ENCODE measurements at places on chromosomes 5 and 9.

- DNase-seq = no peak
Measured at GRCh38 chr5:165035520-165035919, 1530.1 kb downstream of the MAT2B start.

- no peak for DNase-seq
Measured at GRCh38 chr5:17182494-17182893, 34.9 kb upstream of the BASP1 start.

DNA sequence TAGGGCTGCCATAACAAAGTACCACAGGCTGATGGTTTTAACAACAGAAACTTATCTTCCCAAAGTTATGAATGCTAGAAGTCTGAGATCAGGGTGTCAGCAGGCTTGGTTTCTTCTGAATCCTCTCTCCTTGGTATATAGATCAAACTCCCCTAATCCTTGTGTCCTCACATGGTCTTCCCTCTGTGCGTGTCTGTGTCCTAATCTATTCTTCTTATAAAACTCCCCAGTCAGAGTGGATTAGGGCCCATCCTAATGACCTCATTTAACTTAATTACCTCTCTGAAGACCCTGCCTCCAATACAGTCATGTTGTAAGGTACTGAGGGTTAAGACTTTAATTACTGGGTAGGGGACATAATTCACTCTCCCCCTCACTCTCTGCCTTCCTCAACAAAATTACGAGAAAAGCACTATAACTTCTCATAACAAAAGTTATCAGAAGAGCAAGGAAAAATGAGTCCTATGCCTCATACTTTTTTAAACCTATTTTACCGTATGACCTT lies 68.6 kb downstream of the DPYSL3 start:
- DNase-seq = no peak

DNA sequence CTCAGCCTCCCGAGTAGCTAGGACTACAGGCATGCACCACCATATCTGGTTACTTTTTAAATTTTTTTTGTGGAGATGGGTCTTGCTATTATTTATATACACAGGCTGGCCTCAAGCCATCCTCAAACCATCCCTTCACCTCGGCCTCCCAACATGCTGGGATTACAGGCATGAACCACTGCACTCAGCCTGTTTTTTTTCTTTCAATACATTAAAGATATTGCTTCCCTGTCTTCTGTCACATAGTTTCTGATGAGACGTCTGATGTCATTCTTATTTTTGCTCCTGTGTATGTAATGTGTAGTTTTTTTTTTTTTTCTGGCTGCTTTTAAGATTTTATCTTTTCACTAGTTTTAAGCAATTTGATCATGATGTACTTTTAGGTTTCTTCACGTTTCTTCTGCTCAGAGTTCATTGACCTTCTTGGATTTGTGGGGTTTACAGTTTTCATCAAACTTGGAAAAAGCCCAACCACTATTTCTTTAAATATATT lies 11.4 kb upstream of the RGS3 start:
- no peak for DNase-seq

- no peak for DNase-seq
Measured at GRCh38 chr5:505951-506525, 18.2 kb downstream of the SLC9A3 start.

DNA sequence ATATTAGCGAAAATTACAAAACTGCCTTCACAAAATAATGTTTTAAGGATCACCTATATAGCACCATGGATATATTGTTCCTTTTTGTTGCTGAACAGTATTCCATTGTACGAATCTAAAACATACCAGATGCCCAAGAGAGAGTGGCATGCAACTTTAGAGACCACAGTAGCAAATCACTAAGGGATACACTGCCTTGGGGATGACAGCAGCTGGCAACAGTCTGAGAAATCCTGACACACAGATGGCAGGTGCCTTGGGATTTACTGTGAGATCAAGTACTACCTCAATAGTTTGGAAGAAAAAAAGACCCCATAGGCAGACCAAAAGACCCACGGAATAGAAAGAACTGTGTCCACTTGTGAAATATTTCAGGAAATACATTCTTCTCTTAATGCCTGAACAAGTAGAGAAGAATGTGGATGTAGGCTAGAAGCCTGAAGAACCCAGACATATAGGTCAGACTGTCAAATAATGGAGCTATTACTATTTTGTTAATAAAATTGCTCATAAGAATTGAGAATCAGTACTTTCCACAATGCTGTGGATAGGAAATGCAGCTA lies 53.4 kb downstream of the PLPP1 start:
- DNase-seq = no peak

DNA sequence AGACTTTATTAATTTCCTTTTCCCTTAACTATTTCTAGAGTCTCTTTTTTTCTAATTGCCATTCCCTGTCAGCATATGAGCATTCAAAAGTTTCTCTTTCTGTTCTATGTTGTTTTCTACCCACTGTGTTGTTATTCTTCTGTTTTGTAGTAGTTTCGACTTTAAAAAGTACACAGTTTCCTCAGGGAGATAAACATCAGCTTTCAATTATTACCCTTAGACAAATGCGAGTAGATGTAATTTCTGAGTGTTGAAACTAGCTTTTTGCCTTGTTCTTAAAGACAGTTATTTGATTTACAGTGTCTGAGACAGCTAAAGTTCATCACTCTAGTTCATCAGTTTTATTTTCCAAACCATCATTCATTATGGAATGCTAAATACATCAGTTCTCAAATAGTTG lies 19.5 kb downstream of the MTREX start:
- no peak for DNase-seq

- no peak for DNase-seq
Measured at GRCh38 chr5:110338341-110339083, 388.0 kb downstream of the TMEM232 start.

GRCh38 chr9:82732928-82733327 lies 330.0 kb downstream of the RASEF start:
- DNase-seq = no peak

GRCh38 chr5:179201986-179202385 lies 141.8 kb downstream of the ZNF354C start:
- DNase-seq = no peak

DNA sequence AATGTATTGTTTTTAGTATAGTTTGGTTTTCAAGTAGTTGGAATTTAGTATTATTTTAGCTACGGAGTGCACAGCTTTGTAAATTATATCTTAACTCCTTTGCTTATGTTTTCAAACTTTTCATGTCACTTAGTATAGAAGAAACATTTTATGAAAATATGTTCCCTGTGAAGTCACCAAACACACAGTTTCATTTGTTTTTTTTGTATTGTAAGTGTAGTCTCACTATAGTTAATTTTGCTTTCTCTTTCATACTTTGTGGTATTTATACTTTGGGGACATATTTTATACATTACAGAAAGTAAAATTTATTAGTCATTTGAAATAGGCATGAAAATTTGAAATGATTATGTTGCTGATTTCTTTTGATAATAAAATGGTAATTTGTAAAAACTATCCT lies 5.0 kb downstream of the CHSY3 start:
- no peak for DNase-seq

DNA sequence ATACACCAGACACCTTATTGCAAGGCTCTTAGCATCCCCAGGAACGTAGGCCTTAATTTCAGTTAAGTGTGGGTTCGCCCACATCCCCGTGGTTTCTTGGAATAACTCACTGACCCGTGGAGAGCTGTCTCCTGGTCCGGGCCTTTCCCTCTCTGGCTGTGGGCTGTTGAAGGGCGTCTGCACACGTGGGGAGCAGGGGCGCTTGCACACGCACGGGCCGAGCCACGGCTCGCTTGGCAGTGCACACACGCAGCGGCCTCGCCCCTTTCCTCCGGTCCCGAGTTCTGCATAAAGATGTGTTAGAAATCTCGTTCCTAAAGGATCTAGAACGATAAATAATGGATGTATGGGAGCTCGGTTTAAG lies 141.9 kb downstream of the PBX3 start:
- DNase-seq = no peak

- DNase-seq = no peak
Measured at GRCh38 chr9:109422641-109423040, 75.5 kb downstream of the PTPN3 start.

DNA sequence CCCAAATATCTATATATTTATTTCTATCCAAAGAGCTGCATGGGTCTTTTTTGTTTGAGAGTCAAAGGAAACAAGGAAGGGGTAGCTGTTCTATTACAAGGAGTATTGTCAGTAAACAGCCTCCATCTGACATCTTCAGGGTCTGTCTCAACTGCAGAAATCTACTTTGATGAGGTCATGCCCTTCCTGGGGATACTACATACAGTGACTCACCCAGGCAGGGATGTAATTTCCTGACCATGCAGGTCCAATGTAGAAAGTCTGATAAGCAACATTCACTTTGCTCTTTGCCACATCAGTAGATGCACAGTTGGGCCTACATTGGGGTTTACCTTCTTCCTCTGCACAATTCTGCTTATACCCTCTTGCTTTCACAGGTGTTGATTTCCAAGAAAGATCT lies 165.5 kb downstream of the TLR4 start:
- no peak for DNase-seq

DNA sequence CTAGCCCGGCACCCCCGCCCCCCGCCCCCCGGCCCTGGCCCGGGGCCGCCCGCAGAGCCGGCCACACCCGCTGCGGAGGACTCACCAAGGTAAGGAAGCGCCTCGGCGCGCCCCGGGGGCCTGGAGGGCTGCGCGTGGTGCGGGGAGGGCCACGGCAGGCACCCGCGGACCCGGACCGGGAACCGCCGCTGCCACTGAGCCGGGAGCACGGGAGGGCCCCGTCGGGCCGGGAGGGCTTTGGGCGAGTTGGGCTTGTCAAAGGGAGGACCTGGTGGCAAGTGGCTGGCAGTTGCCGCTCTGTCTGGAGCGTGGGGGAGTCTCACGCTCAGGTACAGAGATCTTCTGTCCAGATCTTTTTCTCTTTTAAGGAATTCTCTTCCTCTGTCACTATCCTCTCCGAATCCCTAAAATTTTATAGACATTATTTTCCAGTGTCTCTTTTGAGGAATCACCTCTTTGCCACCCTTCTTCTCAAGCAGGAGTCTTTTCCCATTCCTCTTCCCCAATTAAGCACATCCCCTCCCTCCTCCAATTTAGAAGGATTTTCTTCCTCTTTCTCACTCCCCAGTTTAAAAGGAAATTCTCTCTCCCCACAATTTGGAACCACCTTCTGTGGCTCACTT lies 11.3 kb upstream of the LHX2 start:
- DNase-seq = no peak

- DNase-seq = no peak
Measured at GRCh38 chr9:77793849-77794248, 145.7 kb upstream of the GNA14 start.

GRCh38 chr5:44661851-44662250 lies 146.9 kb upstream of the MRPS30 start:
- DNase-seq = no peak

- no peak for DNase-seq
Measured at GRCh38 chr9:80507611-80508010, 935.8 kb downstream of the TLE4 start.
